ENCODE measurements at places on chromosomes 7 and 10.
A peak's percentile ranks its signal among the peaks of the same experiment; 100 is the strongest.

GRCh38 chr7:117808341-117808757, 64.9 kb downstream of the CTTNBP2 start:
- DNase-seq, result peak; percentile 78

GRCh38 chr7:135204341-135204749, 7.0 kb downstream of the WDR91 start:
- no peak for DNase-seq

- DNase-seq, result no peak
Observed at GRCh38 chr10:124543146-124543545, 81.5 kb downstream of the LHPP start.

DNA sequence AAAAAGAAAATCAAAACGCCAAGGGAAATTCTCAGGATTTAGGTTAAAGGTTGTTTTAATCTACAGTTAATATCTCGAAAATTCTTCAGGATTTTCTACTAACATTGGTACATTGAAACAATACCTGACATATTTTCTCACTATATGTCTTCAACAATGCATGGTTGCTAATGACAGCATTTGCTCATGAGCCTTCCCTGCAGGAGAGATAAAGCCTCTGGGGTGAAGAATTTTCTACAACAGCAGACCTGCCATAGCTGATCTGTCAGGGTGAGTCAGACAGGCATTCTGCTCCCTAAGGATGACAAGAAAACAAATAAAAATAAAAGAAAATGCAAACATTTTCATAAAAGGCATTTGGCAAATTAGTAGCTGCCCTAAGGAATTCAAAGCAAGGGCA, 11.7 kb upstream of the GPR37 start:
- DNase-seq, result no peak

- DNase-seq, result no peak
Observed at GRCh38 chr7:19295376-19295775, 150.2 kb upstream of the FERD3L start.

GRCh38 chr7:132574223-132574622, 2.0 kb downstream of the PLXNA4 start:
- DNase-seq, result no peak

- no peak for DNase-seq
Observed at GRCh38 chr10:6757158-6757557, 177.1 kb upstream of the PRKCQ start.

DNA sequence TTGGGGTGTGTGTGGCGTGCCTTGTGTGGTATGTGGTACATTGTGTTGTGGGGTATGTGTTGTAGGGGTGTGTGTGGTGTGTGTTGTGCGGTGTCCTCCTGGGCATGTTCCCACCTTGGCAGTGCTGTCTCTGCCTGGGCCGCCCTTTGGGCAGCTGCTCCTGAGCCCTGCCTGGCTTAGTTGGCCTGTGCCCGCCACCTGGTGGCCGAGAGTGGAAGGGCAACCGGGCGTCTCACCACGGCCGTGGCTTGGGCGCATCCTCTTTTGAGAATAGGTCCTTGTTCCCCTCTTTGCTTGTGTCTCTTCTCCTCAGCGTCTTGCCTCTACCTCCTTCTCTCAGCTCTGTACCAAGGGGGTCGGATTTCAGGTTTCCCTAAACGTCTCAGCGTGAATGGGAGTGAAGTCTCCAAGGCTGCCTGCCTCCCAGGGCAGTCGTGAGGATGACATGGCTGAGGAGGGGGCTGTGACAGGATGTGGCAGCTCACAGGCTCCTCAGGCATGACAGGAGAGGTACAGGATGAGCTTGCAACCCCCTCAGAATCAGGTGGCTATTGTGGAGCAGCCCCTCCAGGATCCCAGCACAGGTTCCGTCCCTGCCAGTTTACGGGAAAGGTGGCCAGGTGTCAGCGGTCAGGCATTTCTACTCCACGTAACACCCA, 98.4 kb upstream of the PODXL start:
- DNase-seq, result peak; percentile 78

GRCh38 chr7:125847692-125848091, 918.1 kb upstream of the POT1 start:
- no peak for DNase-seq

DNA sequence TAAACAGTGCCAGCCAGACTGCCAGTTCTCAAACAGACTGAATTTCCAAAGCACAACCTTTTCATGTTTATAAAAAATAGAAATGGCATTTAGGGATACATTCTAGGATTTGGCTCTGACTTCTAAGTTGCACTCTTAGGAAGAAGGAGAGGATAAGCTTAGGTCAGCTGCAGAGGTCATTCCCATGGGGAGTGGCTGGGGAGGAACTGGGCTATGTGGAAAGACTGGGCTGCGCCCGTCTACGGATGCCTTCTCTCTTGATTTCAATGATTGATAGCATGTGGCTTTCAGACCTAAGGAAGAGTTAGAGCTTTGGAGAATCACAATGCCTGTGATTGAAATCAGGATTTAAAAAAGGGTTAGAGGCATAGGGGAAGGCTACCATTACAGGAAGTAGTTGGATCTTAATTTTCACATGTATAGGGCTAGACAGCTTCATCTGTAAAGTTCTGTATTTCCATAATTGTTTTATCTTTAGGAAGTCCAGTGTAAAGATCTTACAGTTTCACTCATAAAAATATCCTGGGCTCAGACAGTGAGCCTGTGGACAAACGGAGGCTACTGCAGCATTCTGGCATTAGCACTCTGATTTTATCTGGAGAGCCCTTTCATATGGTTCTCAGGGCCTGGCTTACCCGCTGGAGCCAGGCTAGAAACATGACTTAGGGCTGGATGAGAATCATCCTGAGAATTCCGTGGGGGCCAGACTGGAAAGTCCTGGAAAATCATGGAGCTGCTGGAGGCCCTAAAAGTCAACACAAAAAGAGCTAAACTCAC, 29.5 kb downstream of the NUDT5 start:
- DNase-seq, result no peak

DNA sequence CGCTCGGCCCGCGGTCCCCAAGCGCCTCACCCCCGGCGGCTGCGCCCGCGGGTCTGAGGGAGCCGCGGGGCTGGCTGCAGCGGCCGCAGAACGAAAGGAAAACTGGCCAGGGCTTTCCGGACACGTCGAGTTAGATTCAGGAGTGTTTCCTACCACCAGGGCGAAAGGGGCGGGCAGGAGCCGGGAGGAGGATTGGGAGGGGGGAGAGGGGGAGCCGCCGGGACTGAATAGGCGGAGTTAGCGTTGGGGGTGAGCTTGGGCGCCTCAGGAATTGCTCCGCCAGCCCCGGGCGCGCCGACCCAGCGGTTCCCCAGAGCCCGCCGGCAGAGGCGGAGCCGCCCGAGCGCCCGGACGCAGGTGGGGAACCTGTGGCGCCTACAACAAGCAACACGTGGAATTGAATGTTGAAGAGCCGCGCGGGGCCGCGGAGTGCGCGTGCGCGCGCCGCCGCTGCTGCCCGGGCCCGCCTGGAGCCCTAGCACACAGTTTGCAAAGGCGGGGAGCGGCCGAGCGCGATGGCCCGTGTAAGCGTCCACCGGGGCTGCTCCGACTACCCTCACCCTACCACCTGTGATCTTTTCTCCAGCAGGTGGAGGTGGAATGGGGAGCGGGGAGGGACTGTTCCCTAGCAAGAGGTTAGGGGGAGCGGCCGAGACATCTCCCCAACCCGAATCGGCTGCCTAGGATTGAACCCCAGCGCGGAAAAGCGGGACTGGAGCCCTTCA, at the start of gene CADPS2:
Gene CADPS2 (minus strand): TSS at position 104 of the 725 bp plus-strand sequence. CDS start 123 bp downstream, outside the sequence.
- DNase-seq, result peak; percentile 96

GRCh38 chr10:17443707-17444387, 10.5 kb downstream of the ST8SIA6 start:
- DNase-seq, result no peak

- DNase-seq, result no peak
Observed at GRCh38 chr10:17059197-17059688, 70.4 kb downstream of the CUBN start.

DNA sequence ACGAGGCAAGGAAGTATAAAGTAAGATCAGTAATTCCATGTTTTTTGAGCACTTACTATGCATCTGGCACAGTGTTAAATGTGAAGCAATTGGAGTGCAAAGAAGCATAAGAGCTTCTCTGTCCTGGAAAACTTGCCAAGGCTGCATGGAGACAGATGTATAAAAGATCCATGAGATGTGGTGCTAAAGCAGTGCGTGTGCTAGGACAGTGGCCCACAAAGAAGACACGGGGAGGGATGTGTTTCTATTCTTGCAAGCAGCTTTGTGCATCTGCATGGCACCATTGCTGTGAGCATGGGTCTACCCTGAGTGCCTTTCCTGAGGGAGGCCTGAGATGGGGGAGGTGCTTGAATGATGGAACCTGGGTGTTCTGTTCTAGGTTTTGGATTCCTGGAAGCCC, 5.1 kb upstream of the CDHR3 start:
- no peak for DNase-seq

DNA sequence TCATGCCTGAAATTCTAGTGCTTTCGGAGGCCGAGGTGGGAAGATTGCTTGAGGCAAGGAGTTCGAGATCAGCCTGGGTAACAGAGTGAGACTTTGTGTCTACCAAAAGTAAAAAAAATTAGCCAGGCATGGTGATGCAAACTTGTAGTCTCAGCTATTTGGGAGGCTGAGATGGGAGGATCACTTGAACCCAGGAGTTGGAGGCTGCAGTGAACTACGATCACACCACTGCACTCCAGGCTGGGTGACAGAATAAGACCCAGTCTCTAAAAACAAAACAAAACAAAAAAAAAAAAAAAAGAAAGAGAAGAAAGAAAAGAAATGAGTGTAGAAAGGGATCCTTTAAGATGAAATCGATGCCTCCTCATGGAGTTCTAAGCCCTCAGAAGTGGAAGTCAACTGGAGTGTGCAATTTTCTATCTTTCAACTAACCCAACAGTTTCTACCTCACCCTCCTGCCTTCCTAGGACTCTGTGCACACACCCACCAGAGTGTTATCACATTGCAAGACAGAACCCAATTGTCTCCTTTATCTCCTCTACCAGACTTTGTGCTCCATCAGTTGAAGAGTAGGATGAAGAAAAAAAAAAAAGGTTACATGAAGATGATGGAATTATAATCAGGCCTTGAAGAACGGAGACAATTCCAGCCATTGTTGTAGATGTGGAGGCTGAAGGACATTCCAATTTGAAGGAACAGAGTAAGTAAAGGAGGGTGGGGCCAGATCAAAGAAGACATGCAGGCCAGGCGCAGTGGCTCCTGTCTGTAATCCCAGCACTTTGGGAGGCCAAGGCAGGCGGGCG, 26.9 kb downstream of the NYAP1 start:
- no peak for DNase-seq

Measured in COR-L47 (cell line).